ENCODE measurements at places on chromosomes 4 and X.

- DNase-seq: no peak
Measured at GRCh38 chrX:46713672-46714490, 45.0 kb downstream of the SLC9A7 start.

DNA sequence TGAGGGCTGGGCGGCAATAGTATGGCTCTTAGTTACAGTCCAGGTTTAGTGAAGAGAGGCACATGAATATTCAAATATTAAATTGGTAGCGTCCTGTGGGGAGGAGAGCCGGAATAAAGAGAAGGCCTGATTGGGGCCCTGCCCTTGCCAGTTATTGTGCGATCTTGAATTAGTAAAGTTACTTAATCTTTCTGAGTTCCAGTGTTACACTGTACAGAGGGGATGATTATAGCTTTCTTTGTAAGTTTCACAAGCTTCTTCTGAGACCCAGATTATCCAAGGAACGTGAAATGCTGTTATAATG is 1.2 kb downstream of the METAP1 start:
- no peak for DNase-seq

- no peak for DNase-seq
Measured at GRCh38 chrX:18676470-18676869, 4.6 kb upstream of the RS1 start.

DNA sequence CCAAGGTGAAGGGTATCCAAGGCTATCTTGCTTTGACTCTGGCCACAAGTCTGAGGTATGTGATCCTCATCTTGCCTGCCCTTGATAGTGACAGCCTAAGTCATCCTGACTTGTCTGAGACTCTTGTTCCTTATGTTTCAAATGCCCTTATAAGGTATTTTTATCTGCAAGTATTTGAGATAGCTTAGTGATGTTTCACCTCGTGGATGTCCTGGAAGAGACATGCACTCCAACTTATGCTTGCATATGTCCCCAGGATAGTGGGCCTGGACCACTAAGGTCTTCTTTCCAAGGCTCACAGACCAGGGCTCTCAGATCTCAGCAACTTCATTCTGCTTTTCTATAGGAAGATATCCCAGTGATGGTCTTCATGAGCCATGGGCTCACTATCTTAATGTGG is 120.5 kb upstream of the WDR1 start:
- DNase-seq: no peak

Data from brain (organoid and tissue), 16 donors.